ENCODE measurements at places on chromosomes 7 and 10.
A peak's percentile ranks its signal among the peaks of the same experiment; 100 is the strongest.

GRCh38 chr10:61847087-61847486 is 54.4 kb upstream of the ARID5B start:
- H3K27me3 ChIP-seq, result no peaks in the 10 kb centered on the region
- H3K27ac ChIP-seq, result no peak overlapping the region
- no peak for DNase-seq
- H3K36me3 ChIP-seq, result no peaks in the 10 kb centered on the region
- H3K4me3 ChIP-seq, result no peak overlapping the region

DNA sequence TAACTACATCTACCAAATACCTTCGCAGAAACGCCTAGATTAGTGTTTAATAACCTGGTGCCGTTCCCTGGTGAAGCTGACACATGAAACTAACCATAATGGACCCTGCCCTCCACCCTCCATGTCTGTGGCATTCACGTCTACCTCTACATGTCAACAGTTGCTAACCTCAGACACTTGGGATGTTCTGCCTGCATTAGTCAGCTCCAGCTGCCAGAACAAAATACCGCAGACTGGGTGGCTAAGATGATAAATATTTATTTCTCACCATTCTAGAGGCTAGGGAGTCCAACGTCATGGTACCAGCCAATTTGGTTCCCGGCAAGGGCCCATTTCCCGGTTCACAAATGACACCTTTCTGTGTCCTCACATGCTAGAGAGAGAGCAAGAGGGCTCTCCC is 118.5 kb upstream of the CHST15 start:
- no peaks in the 10 kb centered on the region for H3K27me3 ChIP-seq
- peak; percentile 30 for DNase-seq

GRCh38 chr10:33772370-33773252 is 438.1 kb upstream of the NRP1 start:
- no peak overlapping the region for H3K4me3 ChIP-seq
- no peak overlapping the region for H3K27ac ChIP-seq
- no peaks in the 10 kb centered on the region for H3K4me1 ChIP-seq
- H3K36me3 ChIP-seq, result no peaks in the 10 kb centered on the region
- no peak for DNase-seq
- no peaks in the 10 kb centered on the region for H3K27me3 ChIP-seq

DNA sequence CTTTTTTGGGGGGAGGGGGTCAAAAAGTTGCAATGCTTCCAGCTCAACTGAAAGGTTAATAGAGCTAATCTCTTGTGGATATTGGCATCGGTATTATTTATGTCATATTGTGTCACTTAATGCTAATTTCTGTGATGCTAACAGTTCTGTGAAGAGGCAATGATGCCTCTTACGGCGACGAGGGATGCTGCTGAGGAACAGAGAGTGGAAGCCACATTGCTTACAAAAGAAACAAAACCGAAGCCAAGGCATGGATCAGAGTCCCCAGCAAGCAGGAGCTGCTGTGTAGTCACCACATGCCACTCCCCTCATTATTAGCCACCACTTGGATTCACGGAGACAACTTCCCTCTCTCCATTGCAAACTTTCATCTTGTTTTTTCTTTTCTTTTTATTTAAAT is 536.5 kb upstream of the MGMT start:
- no peak for DNase-seq
- no peaks in the 10 kb centered on the region for H3K27me3 ChIP-seq
- no peaks in the 10 kb centered on the region for H3K36me3 ChIP-seq
- no peaks in the 10 kb centered on the region for H3K4me1 ChIP-seq
- no peak overlapping the region for H3K4me3 ChIP-seq
- no peak overlapping the region for H3K27ac ChIP-seq

DNA sequence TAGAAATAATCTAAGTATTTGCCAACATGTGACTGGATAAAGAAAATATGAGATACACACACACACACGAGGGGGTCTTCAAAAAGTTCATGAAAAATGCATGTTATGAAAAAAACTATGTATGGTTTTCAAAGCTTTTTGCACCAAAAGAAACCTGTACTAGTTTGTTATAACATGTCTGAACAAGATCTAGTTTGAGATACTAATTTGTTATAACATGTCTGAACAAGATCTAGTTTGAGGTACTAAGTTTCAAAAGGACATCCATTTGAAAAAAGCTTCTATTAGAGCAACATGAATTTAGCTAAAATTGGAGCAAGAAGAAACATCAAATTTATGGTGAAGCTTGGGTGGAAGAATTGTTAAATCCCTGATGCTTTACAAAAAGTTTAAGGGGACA is 19.8 kb upstream of the ADRA2A start:
- H3K27ac ChIP-seq, result no peak overlapping the region
- no peak for DNase-seq
- H3K36me3 ChIP-seq, result no peaks in the 10 kb centered on the region
- no peaks in the 10 kb centered on the region for H3K27me3 ChIP-seq

DNA sequence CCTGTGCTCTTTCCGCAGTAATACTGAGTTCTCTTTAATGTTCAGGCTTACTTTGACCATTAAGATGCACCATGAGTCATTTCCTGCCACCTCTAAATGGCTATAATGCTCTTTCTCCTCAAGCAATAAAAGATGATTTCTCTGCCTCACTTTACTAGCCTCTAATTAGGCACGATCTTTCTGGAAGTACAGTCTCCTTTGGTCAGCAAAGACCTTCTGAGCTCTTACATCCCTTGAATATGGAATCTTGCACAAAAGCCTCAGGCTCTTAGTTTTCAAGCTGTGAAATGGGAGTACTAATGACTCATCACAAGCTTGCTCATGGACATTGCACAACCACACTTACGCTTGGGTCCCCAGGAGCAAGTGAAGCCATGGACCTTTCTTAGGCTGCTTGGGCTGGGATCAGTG is 85.9 kb downstream of the FRMD4A start:
- no peak overlapping the region for H3K27ac ChIP-seq
- no peaks in the 10 kb centered on the region for H3K4me1 ChIP-seq
- peaks cover 4% of the 10 kb centered on the region for H3K27me3 ChIP-seq
- H3K36me3 ChIP-seq, result no peaks in the 10 kb centered on the region
- peak; percentile 66 for DNase-seq
- no peak overlapping the region for H3K4me3 ChIP-seq

GRCh38 chr7:63112764-63113712 is 885.6 kb upstream of the ZNF722 start:
- H3K4me1 ChIP-seq, result no peaks in the 10 kb centered on the region
- no peaks in the 10 kb centered on the region for H3K27me3 ChIP-seq
- H3K27ac ChIP-seq, result no peak overlapping the region
- DNase-seq, result no peak
- H3K36me3 ChIP-seq, result no peaks in the 10 kb centered on the region

DNA sequence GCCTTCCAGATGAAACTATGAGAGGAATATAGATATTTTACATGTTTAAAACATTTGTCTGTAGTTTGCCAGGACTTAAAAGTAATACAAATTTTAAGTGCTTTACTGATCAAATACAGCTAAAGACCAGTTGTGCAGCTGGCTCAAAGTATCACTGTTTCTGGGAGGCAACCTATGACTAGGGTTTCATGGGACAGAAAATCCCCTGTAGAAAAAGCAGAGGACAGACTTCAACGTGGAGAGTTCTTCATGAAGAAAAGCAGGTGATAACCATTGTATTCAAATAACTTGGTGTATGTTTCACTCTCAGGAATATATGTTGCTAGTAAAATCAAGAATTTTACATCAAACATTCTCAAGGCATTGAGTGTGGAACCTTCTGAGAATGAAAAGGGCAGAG is 40.9 kb downstream of the PTER start:
- no peak for DNase-seq
- H3K27ac ChIP-seq, result no peak overlapping the region
- no peaks in the 10 kb centered on the region for H3K4me1 ChIP-seq
- H3K27me3 ChIP-seq, result no peaks in the 10 kb centered on the region
- no peak overlapping the region for H3K4me3 ChIP-seq

GRCh38 chr10:73818402-73818801 is 7.0 kb upstream of the NDST2 start:
- H3K4me3 ChIP-seq, result no peak overlapping the region
- H3K4me1 ChIP-seq, result peaks cover 4% of the 10 kb centered on the region
- DNase-seq, result no peak
- no peaks in the 10 kb centered on the region for H3K27me3 ChIP-seq
- peaks cover 9% of the 10 kb centered on the region for H3K36me3 ChIP-seq

- no peak overlapping the region for H3K27ac ChIP-seq
- H3K36me3 ChIP-seq, result no peaks in the 10 kb centered on the region
- no peak for DNase-seq
- no peak overlapping the region for H3K4me3 ChIP-seq
- H3K4me1 ChIP-seq, result no peaks in the 10 kb centered on the region
Observed at GRCh38 chr7:103856929-103857328, 132.5 kb downstream of the RELN start.

- no peaks in the 10 kb centered on the region for H3K27me3 ChIP-seq
- peaks cover 2% of the 10 kb centered on the region for H3K36me3 ChIP-seq
- H3K4me1 ChIP-seq, result peaks cover 31% of the 10 kb centered on the region
- H3K4me3 ChIP-seq, result no peak overlapping the region
- peak overlapping the region; percentile 85 for H3K27ac ChIP-seq
- peak; percentile 98 for DNase-seq
Observed at GRCh38 chr7:2172311-2173188, 60.2 kb downstream of the MAD1L1 start.

- H3K27me3 ChIP-seq, result no peaks in the 10 kb centered on the region
- peak; percentile 64 for DNase-seq
- H3K27ac ChIP-seq, result peak overlapping the region; percentile 78
- peaks cover 21% of the 10 kb centered on the region for H3K4me1 ChIP-seq
Observed at GRCh38 chr7:47610506-47611044, 28.7 kb upstream of the TNS3 start.

GRCh38 chr10:71299071-71299785 is 19.8 kb upstream of the SLC29A3 start:
- no peak for DNase-seq
- no peak overlapping the region for H3K27ac ChIP-seq
- no peaks in the 10 kb centered on the region for H3K36me3 ChIP-seq
- H3K4me1 ChIP-seq, result no peaks in the 10 kb centered on the region
- no peaks in the 10 kb centered on the region for H3K27me3 ChIP-seq

- H3K27me3 ChIP-seq, result no peaks in the 10 kb centered on the region
- peaks cover 3% of the 10 kb centered on the region for H3K36me3 ChIP-seq
- H3K4me3 ChIP-seq, result no peak overlapping the region
- DNase-seq, result peak; percentile 82
Observed at GRCh38 chr10:79404231-79404609, 41.2 kb downstream of the ZCCHC24 start.

- DNase-seq, result peak; percentile 85
- peaks cover 27% of the 10 kb centered on the region for H3K4me1 ChIP-seq
- H3K27ac ChIP-seq, result peak overlapping the region; percentile 36
- no peak overlapping the region for H3K4me3 ChIP-seq
- H3K36me3 ChIP-seq, result peaks cover 10% of the 10 kb centered on the region
Observed at GRCh38 chr10:33193057-33193700, 141.3 kb downstream of the NRP1 start.

GRCh38 chr10:28087661-28088351 is 88.9 kb upstream of the ODAD2 start:
- no peak overlapping the region for H3K4me3 ChIP-seq
- no peaks in the 10 kb centered on the region for H3K27me3 ChIP-seq
- H3K4me1 ChIP-seq, result no peaks in the 10 kb centered on the region
- H3K27ac ChIP-seq, result no peak overlapping the region
- DNase-seq, result peak; percentile 72

DNA sequence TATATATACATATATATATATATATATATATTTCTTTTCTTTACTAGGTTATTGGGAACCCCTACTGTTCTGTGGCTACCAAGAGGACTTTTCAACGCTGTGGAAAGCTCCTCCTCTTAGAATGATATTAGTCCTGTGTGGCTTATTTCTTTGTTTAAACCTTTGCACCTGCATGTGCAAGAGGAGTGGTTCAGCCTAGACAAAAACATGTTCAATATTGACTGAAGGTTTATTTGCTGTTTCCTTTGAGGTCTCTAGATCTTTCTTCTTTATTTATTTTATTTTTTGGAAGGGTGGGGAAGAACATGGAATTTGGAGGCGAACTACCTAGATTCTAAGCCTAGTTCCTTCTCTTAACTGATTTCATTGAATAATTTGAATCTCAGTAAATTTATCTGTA is 118.1 kb downstream of the GNAT3 start:
- H3K27ac ChIP-seq, result no peak overlapping the region
- no peaks in the 10 kb centered on the region for H3K36me3 ChIP-seq
- no peaks in the 10 kb centered on the region for H3K4me1 ChIP-seq
- DNase-seq, result no peak
- H3K27me3 ChIP-seq, result no peaks in the 10 kb centered on the region
- no peak overlapping the region for H3K4me3 ChIP-seq

GRCh38 chr7:4479367-4480039 is 202.6 kb upstream of the FOXK1 start:
- H3K27ac ChIP-seq, result no peak overlapping the region
- no peaks in the 10 kb centered on the region for H3K36me3 ChIP-seq
- no peaks in the 10 kb centered on the region for H3K27me3 ChIP-seq
- H3K4me3 ChIP-seq, result no peak overlapping the region

DNA sequence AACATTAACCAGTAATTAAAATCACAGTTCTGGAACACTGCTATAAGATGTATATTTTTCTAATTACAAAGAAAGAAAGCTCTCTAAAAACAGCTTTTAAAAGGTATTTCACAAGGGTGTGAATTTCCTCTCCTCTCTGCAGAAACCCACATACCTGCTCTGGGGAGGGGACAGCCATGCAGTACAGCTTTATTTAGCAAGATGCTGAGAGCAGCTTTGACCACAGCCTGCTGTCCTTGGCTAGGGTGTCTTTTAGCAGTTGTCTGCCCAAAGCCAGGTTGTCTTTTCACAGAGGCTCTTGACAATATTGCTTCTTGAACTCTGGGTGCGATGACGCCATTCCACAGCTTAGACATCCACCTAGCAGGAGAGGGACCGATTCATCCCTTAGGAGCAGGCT is 148.3 kb downstream of the CTTNBP2 start:
- no peak overlapping the region for H3K27ac ChIP-seq
- H3K27me3 ChIP-seq, result no peaks in the 10 kb centered on the region
- no peaks in the 10 kb centered on the region for H3K4me1 ChIP-seq
- peaks cover 6% of the 10 kb centered on the region for H3K36me3 ChIP-seq
- no peak overlapping the region for H3K4me3 ChIP-seq

- H3K36me3 ChIP-seq, result no peaks in the 10 kb centered on the region
- no peak for DNase-seq
- H3K4me3 ChIP-seq, result no peak overlapping the region
- no peak overlapping the region for H3K27ac ChIP-seq
Observed at GRCh38 chr7:158246960-158247673, 340.5 kb downstream of the PTPRN2 start.

- H3K4me3 ChIP-seq, result no peak overlapping the region
- no peak for DNase-seq
Observed at GRCh38 chr7:106016331-106016730, 53.3 kb downstream of the CDHR3 start.

- no peak overlapping the region for H3K4me3 ChIP-seq
- H3K27ac ChIP-seq, result no peak overlapping the region
- H3K27me3 ChIP-seq, result no peaks in the 10 kb centered on the region
- H3K4me1 ChIP-seq, result no peaks in the 10 kb centered on the region
Observed at GRCh38 chr7:14937581-14937980, 35.0 kb upstream of the DGKB start.
